ENCODE measurements at places on chromosomes 16 and 17.

- no peak for DNase-seq
These were observed 1.0 kb downstream of the RHBDL3 start for GRCh38 chr17:32266389-32267301.

GRCh38 chr16:19837331-19837980, 47.2 kb downstream of the GPRC5B start:
- DNase-seq, result no peak

DNA sequence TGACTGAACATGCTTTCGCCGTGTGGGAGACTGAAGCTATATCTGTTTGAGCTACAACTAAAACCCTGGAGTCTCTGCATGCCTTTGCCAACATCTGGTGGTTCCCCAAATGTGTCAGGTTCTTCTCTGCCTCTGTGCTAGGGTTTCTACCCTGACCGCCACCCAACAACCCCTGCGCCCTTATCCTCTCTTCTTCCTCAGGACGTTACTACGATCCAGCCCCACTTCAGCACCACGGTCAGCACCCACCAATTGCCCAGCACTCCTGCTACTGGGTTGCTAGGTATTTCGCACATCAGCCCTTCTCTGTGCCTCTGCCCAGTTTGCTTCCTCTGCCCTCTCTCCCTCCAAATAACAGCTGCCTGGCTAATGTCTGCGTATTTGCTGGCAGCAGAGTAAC, 106.3 kb upstream of the HSBP1 start:
- DNase-seq, result no peak

- DNase-seq, result no peak
These were observed 31.5 kb downstream of the RBL2 start for GRCh38 chr16:53465606-53466280.

DNA sequence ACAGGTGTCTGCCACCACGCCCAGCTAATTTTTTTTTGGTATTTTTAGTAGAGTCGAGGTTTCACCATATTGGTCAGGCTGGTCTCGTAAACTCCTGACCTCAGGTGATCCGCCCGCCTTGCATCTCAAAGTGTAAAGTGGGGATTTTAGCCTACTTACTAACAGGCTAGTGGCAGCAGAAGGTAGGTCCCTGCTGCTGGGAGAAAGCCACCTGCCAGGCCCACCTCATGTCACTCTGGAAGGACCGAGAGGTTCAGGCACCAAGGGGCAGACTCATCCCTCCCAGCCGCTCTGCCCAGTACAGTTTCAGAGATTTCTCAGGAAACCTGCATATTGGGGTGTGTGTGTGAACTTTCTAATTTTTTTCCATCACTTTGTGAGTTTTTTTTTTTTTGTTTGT, 2.1 kb upstream of the RCVRN start:
- DNase-seq, result no peak

DNA sequence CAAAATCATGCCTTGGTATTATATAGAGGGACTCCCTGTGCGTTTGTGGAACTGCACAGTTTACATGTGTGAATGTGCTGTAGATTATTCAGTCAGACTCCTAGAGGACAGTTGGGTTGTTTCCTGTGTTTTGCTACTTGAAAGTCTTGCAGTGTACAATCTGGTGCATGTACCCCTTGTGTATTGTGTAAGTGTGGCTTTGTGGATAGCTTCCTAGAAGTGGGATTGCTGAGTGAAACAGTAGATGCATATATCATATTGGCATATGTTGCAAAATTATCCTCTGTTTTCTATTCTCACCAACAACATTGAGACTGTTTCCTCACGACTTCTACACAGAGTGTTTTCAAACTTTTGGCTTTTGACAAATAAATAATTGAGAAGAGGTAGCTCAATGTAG, 263.7 kb downstream of the MAP2K6 start:
- DNase-seq, result no peak

- no peak for DNase-seq
These were observed 57.2 kb upstream of the VPS4A start for GRCh38 chr16:69253870-69254341.

GRCh38 chr17:71413935-71414334, 706.9 kb upstream of the SOX9 start:
- no peak for DNase-seq

GRCh38 chr17:37717627-37718323, 27.1 kb downstream of the HNF1B start:
- no peak for DNase-seq

- no peak for DNase-seq
These were observed 22.1 kb downstream of the NOS2 start for GRCh38 chr17:27778183-27778582.

GRCh38 chr16:65967376-65967775, 399.1 kb upstream of the CDH5 start:
- DNase-seq, result no peak

GRCh38 chr17:2295575-2295974, 8.0 kb downstream of the SMG6 start:
- DNase-seq, result no peak

GRCh38 chr16:66304151-66304550, 62.3 kb upstream of the CDH5 start:
- no peak for DNase-seq

DNA sequence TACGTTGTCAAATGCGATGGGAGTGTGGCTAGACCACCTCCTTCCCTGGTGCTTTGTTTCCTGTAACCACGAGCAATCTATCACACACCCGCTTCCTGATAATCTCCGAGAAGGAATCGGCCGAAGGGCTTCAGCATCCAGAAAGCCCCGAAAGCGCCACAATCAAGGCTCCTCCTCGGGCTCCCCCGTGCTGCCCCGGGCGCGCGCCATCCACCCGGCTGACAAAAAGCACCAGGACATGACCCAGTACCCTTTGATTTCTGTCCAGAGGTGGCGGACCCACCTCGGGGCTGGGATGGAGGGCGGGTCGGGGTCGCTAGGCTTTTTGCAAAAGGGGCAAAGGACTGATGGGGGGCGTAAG, 743 bp upstream of the ARMC7 start:
- DNase-seq, result no peak

- DNase-seq, result no peak
These were observed 5.0 kb downstream of the CTF1 start for GRCh38 chr16:30901201-30902028.

GRCh38 chr17:47820033-47820789, 1.4 kb downstream of the OSBPL7 start:
- no peak for DNase-seq

GRCh38 chr16:81121474-81121990, 25.3 kb upstream of the GCSH start:
- no peak for DNase-seq

All from CD4-positive, alpha-beta T cell treated with Interleukin-21 for 1 hour (primary cell).